ENCODE measurements at places on chromosomes 3 and 15. TPM values are rescaled to one million over a fixed set of nuclear protein-coding genes. Genes with fewer than 3 reads are reported as not detected.
A peak's percentile ranks its signal among the peaks of the same experiment; 100 is the strongest.

Gene GPR171
- total RNA-seq: 191 TPM

Gene GPR176
- 0.34 TPM for total RNA-seq

Gene PRSS50
- not detected for total RNA-seq

Gene EIF4E3
- total RNA-seq: 21.8 TPM

Gene GOLGA6L1
- total RNA-seq: not detected

Gene IL5RA
- 0.12 TPM for total RNA-seq

Gene TMEM158
- 0.26 TPM for total RNA-seq

Gene TRAT1
- 99.4 TPM for total RNA-seq

DNA sequence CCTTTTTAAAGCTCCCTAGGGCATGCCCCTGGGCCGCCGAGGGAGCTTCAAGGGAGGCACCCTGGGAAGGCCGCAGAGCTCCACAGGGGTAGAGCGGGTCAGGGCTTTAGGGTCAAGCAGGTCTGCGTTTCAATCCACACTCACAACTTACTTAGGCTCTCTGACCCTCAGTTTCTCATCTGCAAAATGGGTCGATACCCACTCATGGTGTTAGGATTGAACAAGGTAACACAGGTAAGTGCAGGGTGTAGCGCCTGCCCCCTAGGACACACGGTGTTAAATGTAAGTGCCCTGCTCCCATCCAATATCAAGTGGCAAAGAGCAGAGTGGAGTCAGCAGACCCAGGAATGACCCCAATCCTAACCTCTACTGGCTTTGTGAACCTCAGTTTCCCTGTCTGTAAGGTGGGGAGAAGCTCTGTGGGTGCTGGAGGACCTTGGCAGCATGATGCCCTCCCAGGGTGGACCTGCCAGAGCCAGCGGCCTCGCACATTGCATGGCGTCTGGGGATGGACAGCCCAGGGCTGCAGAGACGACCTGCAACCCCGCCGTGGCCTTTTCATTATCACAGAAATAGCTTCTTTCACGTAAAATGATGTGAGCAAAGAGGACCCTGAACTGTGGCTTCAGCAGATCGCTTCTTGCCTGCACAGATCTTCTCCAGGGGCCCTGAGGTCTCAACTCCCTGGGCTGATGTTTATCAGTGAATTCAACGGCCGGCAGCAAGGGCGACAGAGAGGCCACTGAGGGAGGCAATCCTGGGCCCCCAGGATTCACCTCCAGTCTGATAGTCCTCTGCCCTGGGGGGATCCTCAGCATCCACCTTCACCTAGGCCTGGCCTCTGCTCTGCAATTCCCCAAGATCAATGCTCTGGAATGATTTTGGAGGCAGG is 138.5 kb downstream of the CHSY1 start:
- no peak overlapping the region for H3K4me3 ChIP-seq
- DNase-seq: no peak
- H3K27me3 ChIP-seq: no peaks in the 10 kb centered on the region
- no peaks in the 10 kb centered on the region for H3K36me3 ChIP-seq
- no peak overlapping the region for H3K27ac ChIP-seq

GRCh38 chr3:141846050-141846433 is 30.4 kb upstream of the ATP1B3 start:
- peaks cover 3% of the 10 kb centered on the region for H3K4me1 ChIP-seq
- H3K27ac ChIP-seq: no peak overlapping the region
- H3K36me3 ChIP-seq: no peaks in the 10 kb centered on the region

GRCh38 chr15:68817304-68818065 is 3.2 kb downstream of the ANP32A start:
- peak overlapping the region; percentile 97 for H3K4me3 ChIP-seq
- H3K27ac ChIP-seq: peak overlapping the region; percentile 99
- DNase-seq: peak; percentile 59
- peaks cover 57% of the 10 kb centered on the region for H3K4me1 ChIP-seq

- no peak overlapping the region for H3K4me3 ChIP-seq
- no peaks in the 10 kb centered on the region for H3K4me1 ChIP-seq
- H3K27me3 ChIP-seq: peaks cover 10% of the 10 kb centered on the region
Observed at GRCh38 chr3:44076221-44076829, 165.4 kb upstream of the TOPAZ1 start.

GRCh38 chr15:78374436-78375393 is 34.6 kb downstream of the CRABP1 start:
- H3K27me3 ChIP-seq: peaks cover 13% of the 10 kb centered on the region
- no peak for DNase-seq
- no peaks in the 10 kb centered on the region for H3K36me3 ChIP-seq

DNA sequence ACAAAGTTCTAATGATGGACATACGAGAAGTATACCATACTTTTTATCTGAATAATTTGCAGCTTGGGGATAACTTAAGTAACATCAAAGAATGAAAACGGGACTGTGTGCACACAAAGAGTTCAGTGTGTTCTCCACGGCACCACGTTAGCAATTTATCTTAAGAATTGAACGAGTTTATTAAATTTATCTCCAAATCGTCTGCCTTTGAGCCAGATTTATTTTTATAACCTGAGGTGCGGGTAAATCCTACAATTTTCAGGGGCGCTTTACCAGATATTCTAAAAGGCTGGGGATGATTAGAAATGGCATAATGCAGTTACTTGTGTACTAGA is 3.5 kb downstream of the CHD2 start:
- H3K4me1 ChIP-seq: peaks cover 66% of the 10 kb centered on the region
- H3K27me3 ChIP-seq: no peaks in the 10 kb centered on the region
- H3K36me3 ChIP-seq: peaks cover 47% of the 10 kb centered on the region
- DNase-seq: no peak
- peak overlapping the region; percentile 100 for H3K27ac ChIP-seq
- H3K4me3 ChIP-seq: peak overlapping the region; percentile 93

- H3K4me1 ChIP-seq: peaks cover 12% of the 10 kb centered on the region
- peaks cover 9% of the 10 kb centered on the region for H3K36me3 ChIP-seq
- H3K27me3 ChIP-seq: no peaks in the 10 kb centered on the region
- no peak overlapping the region for H3K27ac ChIP-seq
Observed at GRCh38 chr3:49955636-49956035, 15.7 kb downstream of the RBM6 start.

- no peak overlapping the region for H3K4me3 ChIP-seq
- no peaks in the 10 kb centered on the region for H3K36me3 ChIP-seq
- H3K27me3 ChIP-seq: no peaks in the 10 kb centered on the region
Observed at GRCh38 chr3:82163907-82164520, 402.6 kb upstream of the GBE1 start.

- no peak overlapping the region for H3K27ac ChIP-seq
- H3K27me3 ChIP-seq: peaks cover 4% of the 10 kb centered on the region
- no peak for DNase-seq
- H3K36me3 ChIP-seq: no peaks in the 10 kb centered on the region
Observed at GRCh38 chr15:62896969-62897486, 145.5 kb upstream of the TPM1 start.

DNA sequence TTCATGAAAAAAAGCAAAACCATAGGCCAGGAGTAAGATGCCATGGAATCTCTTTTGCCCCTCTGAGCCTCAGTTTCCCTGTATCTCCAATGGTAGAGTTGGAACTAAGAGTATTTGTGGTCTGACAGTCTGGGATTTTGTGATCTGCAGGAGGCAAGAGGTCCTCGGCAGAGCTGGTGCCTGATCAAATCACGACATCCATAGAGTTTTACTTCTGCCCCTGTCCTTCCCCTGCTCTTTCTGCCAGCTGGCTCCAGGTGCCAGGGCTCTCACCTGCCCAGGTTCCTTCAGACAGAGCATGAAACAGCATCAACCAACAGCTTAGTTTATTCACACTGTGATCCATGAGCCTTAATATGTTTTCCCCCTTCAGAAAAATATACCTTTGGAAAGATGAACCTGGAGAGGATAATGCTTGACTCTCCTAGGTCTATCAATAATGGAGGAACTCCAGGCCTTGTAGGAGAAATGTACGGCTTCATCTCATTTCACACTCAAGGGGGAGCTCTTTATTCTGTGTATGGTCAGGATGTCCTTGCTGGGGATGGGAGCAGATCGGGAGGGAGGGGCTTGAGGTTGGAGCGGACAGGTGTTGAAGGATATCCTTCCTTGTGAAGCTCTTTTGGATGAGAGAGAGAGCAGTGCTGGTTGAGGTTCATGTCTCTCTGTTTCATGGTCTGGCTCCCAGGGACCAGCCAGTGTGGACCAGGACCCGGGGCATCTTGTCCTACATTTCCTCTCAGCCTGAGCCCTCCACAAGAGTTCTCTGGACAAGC is 309.9 kb downstream of the RPLP1 start:
- peaks cover 8% of the 10 kb centered on the region for H3K27me3 ChIP-seq
- DNase-seq: no peak
- peaks cover 73% of the 10 kb centered on the region for H3K4me1 ChIP-seq
- peaks cover 15% of the 10 kb centered on the region for H3K36me3 ChIP-seq
- H3K27ac ChIP-seq: peak overlapping the region; percentile 31
- no peak overlapping the region for H3K4me3 ChIP-seq

- H3K4me3 ChIP-seq: peak within 1 kb of the TSS; percentile 75
- DNase-seq: peak; percentile 84
Observed at GRCh38 chr3:38039101-38039898, at the start of gene DLEC1. Gene DLEC1, plus strand, starts transcription at chr3:38039208. Its CDS starts 18 bp downstream, at chr3:38039226.

GRCh38 chr3:174156200-174156599 is 702.9 kb upstream of the NAALADL2 start:
- H3K36me3 ChIP-seq: no peaks in the 10 kb centered on the region
- H3K27ac ChIP-seq: no peak overlapping the region
- H3K27me3 ChIP-seq: no peaks in the 10 kb centered on the region
- DNase-seq: no peak
- H3K4me3 ChIP-seq: no peak overlapping the region

DNA sequence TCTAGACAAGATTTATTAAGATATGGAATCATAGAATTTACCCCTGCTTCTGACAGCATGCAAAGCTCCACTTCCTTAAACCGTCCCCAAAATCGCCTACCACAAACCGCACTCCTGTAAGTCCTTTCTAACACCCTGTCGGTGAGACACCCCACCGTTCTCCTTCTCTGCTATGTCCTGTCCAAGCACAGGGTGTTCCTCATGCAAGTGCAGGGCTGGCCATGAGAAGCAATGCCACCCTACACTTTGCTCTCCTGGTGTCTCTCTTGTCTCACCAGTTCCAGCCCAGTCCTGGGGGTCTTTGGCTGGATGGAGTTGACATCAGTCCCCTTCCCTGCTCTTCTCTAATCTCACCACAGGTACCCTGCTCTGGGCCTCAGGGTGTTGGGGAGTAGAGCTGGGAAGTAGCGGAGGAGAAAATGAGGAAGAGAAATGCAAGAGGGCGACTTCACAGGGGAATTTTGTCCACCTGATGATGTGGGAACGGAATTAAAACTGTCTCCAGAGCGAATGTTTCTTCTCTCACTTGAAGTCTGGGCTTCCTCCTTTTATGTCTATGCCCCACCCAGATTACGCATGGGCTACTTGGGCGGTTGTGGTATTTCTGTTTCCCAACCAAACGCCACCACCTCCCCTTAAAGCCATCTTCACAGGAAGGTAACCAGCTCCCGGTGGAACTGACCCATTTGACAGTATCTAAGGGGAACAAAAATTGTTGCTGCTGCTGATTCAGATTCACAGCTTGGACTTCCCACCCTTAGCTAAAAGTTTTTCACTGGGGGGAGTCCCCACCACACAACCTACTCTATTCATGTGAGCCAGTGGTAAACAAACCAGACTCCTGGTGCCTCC is 49.9 kb downstream of the CASR start:
- H3K4me3 ChIP-seq: peak overlapping the region; percentile 3
- H3K36me3 ChIP-seq: no peaks in the 10 kb centered on the region
- DNase-seq: no peak
- no peaks in the 10 kb centered on the region for H3K27me3 ChIP-seq
- H3K4me1 ChIP-seq: peaks cover 18% of the 10 kb centered on the region

- H3K4me3 ChIP-seq: no peak overlapping the region
- H3K27ac ChIP-seq: no peak overlapping the region
- no peak for DNase-seq
Observed at GRCh38 chr15:75186044-75186443, 15.6 kb upstream of the C15orf39 start.

DNA sequence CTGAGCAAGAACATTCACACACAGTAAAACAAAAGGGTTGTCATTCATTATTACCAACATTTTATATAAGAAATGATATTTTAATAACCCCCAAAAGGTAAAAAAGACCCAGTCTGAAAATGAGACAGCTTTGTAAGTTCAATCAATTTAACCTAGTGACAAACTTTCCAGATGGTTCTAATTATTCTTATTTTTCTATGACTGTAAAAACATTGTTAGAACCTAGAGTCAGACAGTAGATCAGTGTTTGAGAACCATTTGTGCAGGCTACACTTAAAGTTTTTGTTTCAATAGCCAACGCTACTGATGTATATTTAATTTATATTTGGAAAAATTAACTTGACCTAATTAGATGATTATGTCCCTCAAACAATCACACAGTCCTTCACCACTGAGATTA is 708.4 kb upstream of the CBLB start:
- H3K4me1 ChIP-seq: no peaks in the 10 kb centered on the region
- no peaks in the 10 kb centered on the region for H3K27me3 ChIP-seq

GRCh38 chr15:78838489-78838888 is 27.2 kb upstream of the ADAMTS7 start:
- no peak overlapping the region for H3K27ac ChIP-seq
- peaks cover 5% of the 10 kb centered on the region for H3K4me1 ChIP-seq
- no peak for DNase-seq

Measured in activated T-helper 1 cell treated with anti-CD3 and anti-CD28 coated beads, Interleukin-12 subunit alpha, Interleukin-12 subunit beta, Interleukin-2, Interleukin-4 antibody, amounts not matched to agents 30 ng/mL and 10 ng/mL and 1 ng/mL, durations not matched to agents 14 hours and 24 hours and 36 hours (primary cell).